ENCODE measurements at places on chromosomes 7 and 10. TPM values are rescaled to one million over a fixed set of nuclear protein-coding genes. Genes with fewer than 3 reads are reported as not detected.
A peak's percentile ranks its signal among the peaks of the same experiment; 100 is the strongest.

BMPER gene
- not detected for total RNA-seq

GRCh38 chr10:70118196-70118595 is 14.4 kb downstream of the AIFM2 start:
- H3K4me3 ChIP-seq: no peak overlapping the region
- peaks cover 2% of the 10 kb centered on the region for H3K36me3 ChIP-seq
- H3K27me3 ChIP-seq: no peaks in the 10 kb centered on the region

DNA sequence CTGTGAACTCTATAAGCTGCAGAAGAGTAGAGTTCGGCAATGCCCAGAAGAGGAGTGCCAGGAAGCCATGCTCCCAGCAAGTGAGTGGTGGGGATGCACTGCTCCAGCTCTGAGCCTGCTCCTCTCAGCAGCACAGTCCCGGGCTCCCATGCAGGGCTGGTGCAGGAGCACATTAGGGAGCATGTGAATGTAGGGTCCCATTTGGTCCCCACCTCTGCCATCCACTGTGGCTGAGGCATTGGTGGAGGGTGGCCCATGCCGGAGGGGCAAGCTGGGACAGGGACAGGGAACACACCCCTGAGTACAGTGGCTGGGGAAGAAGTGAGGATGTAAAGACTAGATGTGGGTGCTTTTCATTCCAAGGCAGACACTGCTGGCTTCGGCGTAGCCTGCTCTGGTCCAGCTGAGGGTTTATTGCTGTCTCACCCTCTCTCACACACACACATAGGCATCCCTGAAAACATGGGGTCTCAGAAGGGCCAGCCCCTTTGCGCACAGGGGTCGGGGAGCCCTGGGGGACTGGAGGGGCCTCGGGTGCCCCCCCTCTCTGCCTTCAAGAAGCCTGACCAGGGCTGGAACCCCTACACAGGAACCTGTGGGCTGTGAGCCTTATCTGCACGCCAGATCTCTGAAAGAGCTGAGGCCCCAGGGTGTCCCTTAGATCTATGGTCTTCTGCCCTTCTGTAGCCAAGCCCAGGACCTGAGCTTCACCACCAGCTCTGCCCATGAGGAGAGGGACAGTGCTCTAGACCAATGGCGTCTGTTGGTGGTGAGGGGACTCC is 341.0 kb downstream of the TCERG1L start:
- H3K36me3 ChIP-seq: no peaks in the 10 kb centered on the region
- DNase-seq: no peak
- H3K4me1 ChIP-seq: no peaks in the 10 kb centered on the region

OR2A1 gene
- not detected for total RNA-seq

FAM25C gene
- total RNA-seq: not detected

DNA sequence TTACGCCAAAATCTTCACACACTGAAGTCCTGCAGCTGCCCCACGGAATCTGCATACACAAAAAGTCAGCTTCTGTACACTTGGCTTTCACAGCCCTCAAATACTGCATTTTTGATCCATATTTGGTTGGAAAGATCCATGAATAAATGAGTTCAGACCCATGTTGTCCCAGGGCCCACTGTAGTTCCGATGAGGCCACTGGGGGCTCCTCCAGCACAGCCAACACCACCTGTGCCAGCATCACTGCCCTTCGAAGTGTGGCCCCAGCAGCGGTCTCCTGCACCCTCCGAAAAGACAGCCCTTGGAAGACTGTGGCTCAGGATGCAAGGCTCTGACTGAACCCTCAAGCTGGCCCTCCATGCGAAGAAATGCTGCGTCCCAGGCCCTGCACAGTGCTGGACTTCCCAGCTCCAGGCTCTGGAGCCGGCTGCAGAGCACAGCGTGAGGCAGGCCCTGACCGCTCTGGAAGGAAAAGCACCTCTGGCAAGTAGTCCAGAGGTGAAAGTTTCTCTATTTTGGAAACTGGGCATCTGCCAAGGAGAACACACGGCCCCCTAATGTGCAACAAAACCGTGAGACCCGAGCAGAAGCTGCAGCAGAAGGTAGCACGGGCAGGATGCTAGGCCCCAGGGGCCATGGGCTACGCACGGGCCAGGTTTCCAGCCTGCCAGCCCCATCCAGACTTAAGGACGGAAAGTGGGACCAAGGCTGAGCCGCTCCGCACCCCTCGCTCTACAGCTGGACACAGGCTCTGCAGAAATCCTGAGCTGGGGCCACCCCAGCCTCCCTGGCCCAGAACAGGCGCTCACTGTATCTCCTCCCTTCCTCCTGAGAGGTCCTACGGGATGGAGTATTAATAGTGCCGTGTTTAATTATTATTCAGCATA is 62.6 kb downstream of the PTPRN2 start:
- no peak overlapping the region for H3K4me3 ChIP-seq
- no peaks in the 10 kb centered on the region for H3K4me1 ChIP-seq
- H3K27me3 ChIP-seq: no peaks in the 10 kb centered on the region
- no peaks in the 10 kb centered on the region for H3K36me3 ChIP-seq

GRCh38 chr7:1460821-1461645 is 1.8 kb upstream of the MICALL2 start:
- no peaks in the 10 kb centered on the region for H3K36me3 ChIP-seq
- DNase-seq: no peak
- no peak overlapping the region for H3K27ac ChIP-seq
- H3K4me1 ChIP-seq: peaks cover 6% of the 10 kb centered on the region
- peak overlapping the region; percentile 25 for H3K4me3 ChIP-seq
